ENCODE measurements at places on chromosomes 7 and 10.

GRCh38 chr7:18212758-18213157 is 185.1 kb upstream of the PRPS1L1 start:
- DNase-seq, result no peak

- DNase-seq, result no peak
Observed at GRCh38 chr7:53771701-53772100, 736.3 kb downstream of the POM121L12 start.

GRCh38 chr10:49096890-49097445 is 18.4 kb downstream of the VSTM4 start:
- DNase-seq, result no peak

GRCh38 chr7:33728873-33729551 is 176.3 kb upstream of the BMPER start:
- no peak for DNase-seq

- no peak for DNase-seq
Observed at GRCh38 chr10:123413353-123413752, 252.8 kb upstream of the GPR26 start.

DNA sequence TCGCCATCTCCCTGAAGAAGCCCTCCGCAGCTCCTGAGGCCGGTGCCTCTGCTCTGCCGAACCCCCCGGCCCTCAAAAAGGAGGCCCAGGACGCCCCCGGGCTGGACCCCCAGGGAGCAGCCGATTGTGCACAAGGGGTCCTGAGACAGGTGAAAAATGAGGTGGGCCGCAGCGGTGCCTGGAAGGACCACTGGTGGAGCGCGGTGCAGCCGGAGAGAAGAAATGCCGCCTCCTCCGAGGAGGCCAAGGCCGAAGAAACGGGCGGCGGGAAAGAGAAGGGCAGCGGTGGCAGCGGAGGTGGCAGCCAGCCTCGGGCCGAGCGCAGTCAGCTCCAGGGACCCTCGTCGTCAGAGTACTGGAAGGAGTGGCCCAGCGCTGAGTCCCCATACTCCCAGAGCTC is 85.1 kb upstream of the SH2B2 start:
- DNase-seq, result no peak

GRCh38 chr7:16396766-16397500 is 24.4 kb downstream of the CRPPA start:
- DNase-seq, result no peak

DNA sequence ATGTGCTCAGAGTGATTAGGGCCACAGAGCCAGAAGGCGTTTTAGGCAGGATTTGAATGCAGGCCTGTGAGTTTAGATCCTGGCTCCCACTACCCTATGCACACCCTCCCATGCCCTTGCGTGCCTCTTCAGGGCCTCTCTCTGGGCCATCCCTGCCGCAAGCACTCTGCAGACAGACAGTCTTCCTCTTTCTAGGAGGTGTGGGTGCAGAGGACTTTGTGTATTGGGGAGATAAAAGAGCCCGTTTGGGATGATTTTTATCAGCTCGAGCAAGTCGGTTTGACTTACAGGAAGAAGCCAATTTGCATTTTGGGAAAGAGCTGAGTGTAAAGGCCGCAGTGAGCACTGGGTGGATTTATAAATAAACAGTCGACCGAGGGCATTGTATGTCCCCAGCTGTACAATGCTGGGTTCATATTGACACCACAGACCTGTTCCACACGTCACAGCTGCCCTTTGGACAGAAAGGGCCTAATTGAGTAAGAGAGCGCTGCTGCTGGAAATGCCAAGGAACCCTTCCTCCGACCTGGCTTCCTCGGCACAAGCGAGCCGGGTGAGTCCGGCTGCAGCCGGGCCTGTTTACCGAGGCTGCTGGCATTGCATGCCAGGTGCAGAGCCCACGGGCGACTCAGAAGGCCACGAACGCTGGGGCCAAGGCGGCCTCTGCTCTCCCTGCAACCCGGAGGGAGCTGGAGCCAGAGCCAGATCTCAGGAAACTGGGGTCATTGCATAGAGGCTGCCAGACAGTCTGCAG is 25.1 kb downstream of the ZMIZ1 start:
- DNase-seq, result no peak

GRCh38 chr7:127652333-127653248 is 597 bp downstream of the SND1 start:
- DNase-seq, result no peak

GRCh38 chr7:158106272-158106671 is 481.4 kb downstream of the PTPRN2 start:
- DNase-seq, result no peak

DNA sequence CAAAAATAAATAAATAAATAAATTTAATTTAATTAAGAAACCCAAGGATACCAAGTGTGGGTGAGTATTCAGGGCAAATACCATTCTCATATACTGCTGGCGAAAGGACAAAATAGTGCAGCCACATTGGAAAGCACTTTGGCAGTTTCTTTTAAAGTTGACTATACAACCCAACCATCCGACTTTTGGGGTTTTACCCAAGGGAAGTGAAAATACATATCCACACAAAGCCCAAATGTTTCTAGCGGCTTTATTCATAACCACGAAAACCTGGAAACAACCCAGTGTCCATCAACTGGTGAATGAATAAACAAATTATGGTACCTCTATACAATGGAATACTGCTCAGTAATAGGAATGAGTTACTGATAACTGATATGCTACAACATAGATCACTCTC is 36.2 kb upstream of the OGDHL start:
- DNase-seq, result no peak

DNA sequence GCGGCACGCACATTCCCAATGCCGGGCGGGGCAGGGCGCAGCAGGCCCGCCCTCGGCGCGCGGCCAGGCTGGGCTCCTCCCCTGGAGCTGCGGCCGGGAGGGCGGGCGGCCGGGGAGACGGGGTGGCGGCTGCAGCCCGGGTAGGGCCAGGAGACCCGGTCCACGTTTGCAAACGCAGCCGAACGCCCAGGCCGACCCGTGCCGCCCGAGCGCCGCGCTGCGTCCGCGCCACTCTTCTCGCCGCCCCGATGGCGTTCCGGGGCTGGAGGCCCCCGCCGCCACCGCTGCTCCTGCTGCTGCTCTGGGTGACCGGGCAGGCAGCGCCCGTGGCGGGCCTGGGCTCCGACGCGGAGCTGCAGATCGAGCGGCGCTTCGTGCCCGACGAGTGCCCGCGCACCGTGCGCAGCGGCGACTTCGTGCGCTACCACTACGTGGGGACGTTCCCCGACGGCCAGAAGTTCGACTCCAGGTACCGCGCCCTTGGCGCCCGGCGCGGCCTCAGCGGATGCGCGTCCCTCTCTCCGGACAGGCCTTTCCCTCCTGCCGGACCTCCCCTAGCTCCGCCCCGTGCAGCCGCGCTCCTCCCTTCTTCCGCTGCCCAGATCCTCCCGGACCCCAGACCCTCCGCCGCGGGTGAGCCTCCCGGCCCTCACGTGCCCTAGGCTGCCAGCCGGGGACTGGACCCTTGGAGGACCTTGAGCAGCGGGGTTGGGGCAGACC is at the start of gene FKBP9:
Gene FKBP9, plus strand, starts transcription at position 115 of the 720 bp plus-strand sequence. Its CDS starts 134 bp downstream, at position 249.
- DNase-seq, result peak; percentile 77

DNA sequence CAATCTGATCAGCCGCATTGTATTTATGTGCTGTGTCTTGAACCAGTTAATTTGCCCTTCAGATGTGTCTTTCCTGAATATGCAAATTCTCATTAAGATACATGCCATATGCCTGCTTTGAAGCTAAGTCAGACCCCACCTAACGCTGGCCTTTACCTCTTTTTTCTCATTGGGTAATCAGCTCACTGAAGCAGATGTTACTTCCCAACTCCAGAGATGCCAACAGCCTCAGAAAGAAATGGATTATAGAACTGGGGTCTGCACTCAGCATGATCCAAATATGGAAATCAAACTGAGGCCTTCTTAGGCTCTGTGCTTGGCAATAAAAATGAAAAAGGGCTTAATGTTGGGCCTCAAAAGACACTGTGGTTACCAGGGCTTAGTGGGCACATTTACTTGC is 113.9 kb downstream of the FZD1 start:
- no peak for DNase-seq

DNA sequence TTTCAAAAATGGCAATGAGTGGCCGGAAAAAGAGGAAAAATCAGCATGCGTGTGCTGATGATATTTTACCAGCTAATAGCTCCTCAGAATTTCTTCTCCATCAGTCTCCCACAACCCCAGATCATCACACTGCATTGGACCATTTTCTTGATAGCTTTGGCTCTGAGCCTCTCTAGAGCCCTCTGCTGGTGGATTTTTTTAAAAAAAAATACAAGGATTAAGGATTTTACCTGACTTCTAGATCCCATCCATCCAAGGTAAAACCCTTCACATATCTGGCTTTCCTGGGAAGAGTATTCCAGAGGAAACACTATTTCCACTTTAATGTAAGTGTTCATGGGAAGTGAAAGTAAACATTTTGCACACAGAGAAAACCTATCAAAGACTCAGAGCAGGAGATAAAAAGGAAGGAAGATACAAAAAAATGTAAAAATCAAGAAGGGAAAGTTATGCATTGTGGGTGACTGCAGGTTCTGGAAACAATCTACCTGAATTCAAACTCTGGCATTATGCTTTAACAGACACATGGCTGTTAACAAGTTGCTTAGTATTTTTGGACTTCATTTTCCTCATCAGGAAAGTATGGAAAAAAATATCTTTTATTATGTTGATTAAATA is 380.9 kb downstream of the LRRTM3 start:
- DNase-seq, result no peak

DNA sequence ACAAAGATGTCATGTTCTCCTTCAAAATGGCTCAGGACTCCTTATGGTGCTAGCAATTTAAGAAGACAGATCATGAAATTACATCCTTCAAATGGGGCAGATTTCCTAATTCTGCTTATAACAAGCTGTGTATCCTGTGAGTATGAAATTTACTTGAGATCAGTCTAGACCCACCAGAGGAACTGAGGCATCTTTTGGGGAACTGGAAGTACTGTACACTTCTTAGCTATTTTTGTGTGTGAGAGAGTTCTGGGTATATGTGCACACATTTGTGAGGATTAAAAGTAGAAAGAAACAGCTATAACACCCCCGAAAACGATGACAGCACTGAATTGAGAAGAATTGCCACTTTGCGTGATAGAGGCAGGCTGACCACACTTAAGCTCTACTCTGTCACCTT is 187.0 kb upstream of the CCDC6 start:
- DNase-seq, result no peak
